ENCODE measurements at places on chromosomes 7 and 10.

- DNase-seq = no peak
Measured at GRCh38 chr7:91720260-91720937, 160.1 kb downstream of the MTERF1 start.

GRCh38 chr7:22317632-22318031 lies 39.3 kb downstream of the RAPGEF5 start:
- no peak for DNase-seq

DNA sequence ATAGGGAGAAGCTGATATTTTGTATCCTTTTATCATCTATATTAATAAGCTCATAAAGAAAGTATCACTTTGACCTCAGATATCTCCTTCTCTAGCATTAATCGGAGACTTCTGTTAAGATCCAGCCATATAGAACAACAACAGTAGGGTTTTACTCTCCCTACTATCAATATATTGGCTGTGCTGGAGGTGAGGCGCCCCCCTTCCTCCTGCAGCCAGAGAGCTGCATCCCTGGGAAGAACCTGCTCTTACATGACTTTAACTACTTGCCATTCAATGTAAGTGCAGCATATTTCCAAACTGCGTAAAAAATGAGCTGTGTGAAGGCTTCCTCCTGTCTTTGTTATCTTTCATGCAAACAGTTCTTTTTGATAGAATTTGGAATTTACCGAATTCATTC lies 247.8 kb downstream of the SDK1 start:
- DNase-seq = no peak

- DNase-seq = no peak
Measured at GRCh38 chr10:100485801-100486495, 23.1 kb downstream of the WNT8B start.

DNA sequence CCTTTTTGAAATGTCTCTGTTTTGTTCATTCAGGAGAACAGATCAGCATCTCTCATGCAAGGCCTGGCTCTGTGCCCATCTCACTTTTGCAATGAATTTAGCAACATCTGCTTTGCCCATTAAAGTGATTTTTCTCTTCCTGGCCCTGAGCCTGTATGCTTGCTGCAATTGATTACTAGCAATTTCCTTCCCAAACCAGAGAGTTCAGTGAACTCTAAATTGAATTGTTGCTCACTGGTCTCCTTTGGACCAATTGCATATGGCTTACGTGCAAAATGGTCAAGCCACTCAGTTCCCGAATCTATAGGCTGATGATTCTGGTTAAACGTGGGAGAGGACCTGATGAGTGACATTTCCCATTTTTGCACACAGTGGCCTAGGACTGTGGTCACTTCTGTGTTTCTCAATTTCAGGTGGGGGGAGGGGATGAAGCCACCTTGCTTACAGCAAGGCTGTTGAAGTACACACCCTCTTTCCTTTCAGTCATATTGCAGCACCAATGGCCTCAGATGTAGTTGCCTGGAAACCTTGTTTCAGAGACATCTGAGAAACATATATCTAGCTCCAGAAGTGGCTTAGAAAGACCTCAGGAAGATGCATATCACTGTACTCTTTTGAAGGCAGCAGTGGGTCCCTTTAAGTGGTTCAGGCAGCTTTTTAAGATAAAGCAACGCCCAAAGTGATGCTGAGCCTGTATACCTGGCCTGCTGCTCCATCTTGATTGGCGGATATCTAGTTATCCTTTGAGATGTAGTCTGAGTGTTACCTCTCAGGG lies 201.4 kb downstream of the PTEN start:
- no peak for DNase-seq

DNA sequence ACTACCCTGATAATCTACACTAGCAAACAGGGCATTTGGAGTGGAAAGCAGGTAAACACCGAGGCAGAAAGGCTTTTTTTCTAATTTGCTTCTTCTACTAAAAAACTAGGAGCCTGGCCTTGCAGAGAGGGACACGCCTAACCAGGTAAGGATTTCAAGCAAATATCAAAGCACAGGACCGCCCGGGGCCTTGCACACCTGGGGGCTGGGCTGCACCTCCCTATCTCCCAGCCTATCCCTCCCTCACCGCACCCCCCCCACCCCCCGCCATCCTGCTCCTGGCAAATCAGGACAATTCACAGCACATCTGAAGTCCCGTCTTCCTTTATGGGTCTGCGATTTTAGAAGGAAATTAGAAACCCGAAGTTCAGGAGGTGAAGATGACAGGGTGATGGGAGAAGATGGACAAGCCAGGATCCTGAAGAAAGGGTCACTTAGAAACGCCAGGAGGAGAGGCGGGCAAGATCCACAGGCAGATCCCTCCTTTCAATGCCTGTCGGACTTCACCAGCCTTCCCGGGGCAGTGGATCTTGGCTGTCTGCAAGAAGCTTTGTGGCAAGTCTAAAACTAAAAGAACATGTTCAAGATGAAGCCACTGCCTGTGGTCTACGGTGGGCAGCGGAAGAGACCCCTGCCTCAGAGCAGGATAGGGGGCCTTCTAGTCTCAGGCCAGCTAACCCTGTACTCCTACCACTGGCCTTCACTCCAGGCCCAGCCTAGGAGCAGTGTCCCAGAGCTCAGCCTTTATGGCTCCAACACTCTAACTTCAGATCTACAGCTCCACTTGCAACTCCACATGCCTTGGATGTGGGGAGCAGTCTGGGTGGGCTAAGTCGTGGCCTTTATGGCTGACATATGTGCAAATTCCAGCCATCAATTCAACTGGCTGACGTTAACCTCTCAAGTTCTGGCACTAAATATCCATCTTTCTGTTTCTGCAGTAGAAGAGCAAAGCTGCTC lies 43.9 kb downstream of the TNS3 start:
- no peak for DNase-seq
